Thyroid gland (tissue), 4 donors: ENCODE measurements at places on chromosomes 13 and 19.

DNA sequence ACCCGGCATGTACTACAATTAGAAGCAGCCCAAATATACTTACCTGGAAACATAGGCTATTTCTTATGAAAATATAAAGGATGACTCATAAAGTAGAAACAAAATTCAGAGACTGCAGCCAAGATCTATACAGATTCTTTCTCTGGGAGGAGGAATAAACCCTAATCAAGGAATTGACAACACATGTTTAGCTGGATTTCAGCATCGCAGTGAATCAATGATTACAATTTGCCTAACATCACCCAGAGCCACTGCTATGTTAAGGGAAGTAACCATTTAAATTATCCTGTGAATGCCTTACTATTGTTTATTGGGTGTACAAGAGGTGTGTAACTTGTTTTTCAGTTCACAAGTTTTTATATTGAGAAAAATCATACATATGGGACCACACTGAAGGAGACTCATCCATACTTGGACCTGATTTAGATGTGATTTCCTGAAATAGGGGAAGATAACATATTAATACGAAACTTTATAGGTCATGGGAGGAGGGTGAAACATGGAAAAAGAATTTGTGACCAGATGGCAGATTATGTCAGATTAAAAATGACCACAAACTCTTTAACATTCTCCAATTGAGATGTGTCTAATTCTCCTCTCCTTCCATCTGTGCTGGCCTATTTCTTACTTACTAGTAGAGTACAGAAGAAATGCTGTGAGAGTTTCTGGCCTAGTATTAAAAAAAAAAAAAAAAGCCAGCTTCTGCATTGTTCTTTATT, 1168.4 kb downstream of the SLITRK1 start:
- DNase-seq: no peak

- DNase-seq: no peak
Observed at GRCh38 chr13:96238241-96238640, 148.3 kb downstream of the HS6ST3 start.

DNA sequence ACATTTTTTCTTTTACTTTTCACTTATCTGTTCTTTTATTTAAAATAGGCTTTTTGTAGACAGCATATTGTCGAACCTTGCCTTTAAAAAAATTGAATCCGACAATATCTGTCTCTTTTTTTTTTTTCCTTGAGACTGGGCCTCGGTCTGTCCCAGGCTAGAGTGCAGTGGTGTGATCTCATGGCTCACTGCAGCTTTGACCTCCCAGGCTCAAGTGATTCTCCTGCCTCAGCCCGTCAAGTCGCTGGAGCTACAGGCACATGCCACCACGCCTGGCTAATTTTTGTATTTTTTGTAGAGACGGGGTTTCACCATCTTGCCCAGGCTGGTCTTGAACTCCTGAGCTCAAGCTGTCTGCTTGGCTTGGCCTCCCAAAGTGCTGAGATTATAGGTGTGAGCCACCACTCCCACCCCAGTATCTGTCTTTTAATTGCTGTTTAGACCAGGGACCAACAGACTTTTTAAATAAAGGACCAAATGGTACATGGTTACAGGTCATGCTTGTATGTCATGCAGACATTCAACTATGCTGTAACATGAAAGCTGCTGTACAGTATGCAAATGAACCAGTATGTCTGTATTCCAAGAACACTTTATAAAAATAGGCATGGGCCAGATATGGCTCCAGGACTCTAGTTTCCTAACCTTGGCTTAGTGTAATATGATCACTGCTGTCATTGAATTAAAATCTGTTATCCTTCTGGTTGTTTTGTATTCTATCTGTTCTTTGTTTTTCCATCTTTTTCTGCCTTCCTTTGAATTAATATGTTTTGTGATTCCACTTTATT, 80.3 kb downstream of the GJA3 start:
- DNase-seq: peak; percentile 60

DNA sequence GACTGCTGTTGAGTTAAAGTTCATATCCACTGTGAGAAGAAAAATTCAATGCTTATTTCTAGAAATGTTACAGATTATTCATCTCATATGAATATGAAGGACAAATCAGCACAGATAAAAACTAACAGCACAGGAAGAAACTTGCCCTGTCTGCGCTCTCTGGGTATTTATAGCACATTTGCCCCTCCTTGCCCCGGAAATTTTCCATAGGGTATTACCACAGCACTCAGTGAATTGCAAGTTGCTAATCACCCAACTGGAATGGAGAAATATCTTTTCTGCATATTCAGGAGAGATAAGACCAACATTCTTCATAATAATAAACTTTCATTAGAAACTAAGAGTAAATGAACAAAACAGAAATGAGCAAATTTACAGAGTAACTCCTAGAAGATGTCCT, 318.0 kb upstream of the KLF12 start:
- DNase-seq: no peak

- DNase-seq: peak; percentile 10
Observed at GRCh38 chr19:50003810-50004419, 21.3 kb downstream of the VRK3 start.

DNA sequence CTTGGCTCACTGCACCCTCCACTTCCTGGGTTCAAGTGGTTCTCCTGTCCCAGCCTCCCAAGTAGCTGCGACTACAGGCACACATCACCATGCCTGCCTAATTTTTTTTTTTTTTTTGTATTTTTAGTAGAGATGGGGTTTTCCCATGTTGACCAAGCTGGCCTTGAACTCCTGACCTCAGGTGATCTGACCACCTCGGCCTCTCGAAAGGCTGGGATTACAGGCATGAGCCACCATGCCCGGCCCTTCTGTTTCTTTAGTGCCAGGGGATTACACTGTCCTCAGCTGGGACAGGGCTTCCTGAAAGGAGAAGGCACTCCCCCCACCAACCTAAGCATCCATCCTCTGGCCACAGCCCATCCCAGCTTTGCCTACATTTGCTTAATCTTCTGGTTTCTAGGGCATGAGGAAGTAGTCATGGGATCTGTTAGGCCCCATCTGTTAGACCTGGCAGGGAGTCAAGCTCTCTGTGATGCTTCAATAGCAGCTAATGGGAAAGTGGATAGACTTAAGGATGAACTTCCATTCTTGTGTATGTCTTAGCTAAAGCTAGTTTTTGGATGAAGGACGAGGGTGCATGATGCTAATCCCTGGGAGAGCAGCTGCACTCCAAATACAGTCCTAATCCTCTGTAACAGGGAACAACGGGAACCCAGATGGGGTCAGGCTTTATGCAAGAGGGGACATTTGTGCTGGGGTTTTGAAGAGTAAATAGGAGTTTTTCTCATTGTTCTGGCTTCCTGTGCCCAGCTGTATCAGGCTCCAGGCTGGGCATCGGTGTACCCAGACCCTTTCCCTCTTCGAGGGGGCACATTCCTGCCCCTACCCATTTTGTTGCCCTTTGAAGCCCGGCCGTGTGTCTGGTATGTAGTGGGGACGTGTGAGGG, 2.6 kb downstream of the VAV1 start:
- no peak for DNase-seq

- no peak for DNase-seq
Observed at GRCh38 chr13:43879755-43880181, at the start of gene LACC1. LACC1 (plus strand) TSS chr13:43879904; CDS start chr13:43880986, 1,082 bp downstream.

- no peak for DNase-seq
Observed at GRCh38 chr13:28106976-28107375, 6.6 kb upstream of the FLT3 start.
